ENCODE measurements at places on chromosomes 7 and 10.

GRCh38 chr7:100465299-100465698 is 1.2 kb upstream of the SPACDR start:
- DNase-seq: no peak

DNA sequence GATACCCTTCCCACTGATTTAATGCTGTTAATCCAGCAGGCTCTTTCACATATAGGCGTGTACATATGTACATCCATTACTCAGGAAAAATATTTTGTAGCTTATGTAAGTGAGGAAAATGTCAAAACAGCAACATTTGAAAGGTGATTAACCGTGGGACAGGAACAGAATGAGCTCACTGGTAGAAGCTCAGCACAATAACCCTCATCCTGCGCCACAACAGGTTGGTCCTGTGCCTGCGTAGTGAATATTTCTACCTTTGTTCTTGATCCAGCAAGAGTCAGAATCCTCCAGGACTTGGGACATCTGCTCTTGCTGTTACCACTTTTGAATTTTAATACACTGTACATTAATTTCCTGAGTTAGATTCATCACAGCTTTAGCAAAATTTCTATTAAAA is 359.4 kb downstream of the THSD7A start:
- no peak for DNase-seq

DNA sequence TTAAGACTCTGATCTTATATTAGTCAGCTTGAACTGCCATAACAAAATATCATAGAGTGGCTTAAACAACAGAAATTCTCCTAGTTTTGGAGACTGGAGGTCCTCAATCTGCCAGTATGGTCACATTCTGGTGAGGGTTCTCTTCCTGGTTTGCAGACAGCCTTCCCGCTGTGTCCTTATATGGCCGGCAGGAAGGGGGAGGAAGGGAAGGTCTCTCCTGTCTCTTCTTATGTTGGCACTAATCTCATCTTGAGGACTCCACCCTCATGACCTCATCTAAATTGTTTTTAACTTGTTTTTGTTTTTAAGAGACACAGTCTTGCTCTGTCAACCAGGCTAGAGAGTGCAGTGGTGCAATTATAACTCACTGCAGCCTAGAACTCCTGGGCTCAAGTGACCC is 53.1 kb downstream of the VPS41 start:
- DNase-seq: no peak

DNA sequence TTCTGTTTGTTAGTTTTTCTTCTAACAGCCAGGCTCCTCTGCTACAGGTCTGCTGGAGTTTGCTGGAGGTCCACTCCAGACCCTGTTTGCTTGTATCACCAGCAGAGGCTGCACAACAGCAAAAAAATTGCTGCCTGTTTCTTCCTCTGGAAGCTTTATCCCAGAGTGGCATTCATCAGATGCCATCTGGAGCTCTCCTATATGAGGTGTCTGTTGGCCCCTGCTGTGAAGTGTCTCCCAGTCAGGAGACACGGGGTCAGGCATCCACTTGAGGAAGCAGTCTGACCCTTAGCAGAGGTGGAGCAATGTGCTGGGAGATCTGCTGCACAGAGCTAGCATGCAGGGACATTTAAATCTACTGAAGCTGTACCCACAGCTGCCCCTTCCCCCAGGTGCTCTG is 26.7 kb upstream of the CROT start:
- DNase-seq: no peak

GRCh38 chr7:143234533-143234875 is 12.7 kb downstream of the TAS2R40 start:
- no peak for DNase-seq

DNA sequence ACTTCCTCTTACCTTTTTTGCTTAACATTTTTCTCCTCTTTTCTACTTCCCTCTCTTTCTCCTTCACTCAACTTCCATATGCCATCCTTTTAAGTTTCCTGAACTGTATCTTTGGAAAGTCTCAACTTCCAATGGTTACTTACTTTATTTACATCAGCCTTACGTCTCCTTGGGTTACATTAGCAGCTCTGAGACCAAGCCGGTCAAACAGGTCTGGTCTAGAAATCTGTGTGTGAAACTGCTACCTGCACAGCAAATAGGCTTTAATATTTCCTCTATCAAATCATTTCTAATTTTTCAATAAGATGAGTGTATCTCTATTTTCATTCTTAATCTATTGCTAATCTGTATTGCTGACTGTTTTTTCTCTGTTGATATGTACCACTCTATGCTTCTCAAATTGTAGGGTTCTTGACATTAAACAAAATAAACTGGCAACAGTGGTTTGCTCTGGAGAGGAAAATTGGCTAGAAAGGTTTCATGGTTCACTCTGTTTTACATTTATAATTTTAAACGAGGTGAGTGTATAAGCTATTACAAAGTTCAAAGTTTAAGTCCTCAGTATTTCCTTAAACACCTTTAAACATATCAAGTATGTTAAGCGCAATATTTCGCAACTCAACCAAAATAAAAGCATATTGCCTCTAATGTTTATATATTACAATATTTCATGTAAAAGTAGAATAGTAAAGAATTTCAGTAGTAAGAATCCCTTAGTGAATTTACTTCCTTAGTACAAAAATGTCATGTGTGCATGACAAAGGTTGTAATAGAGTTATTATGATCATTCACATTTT is 3.6 kb upstream of the SEMA3C start:
- no peak for DNase-seq

All from inflammatory macrophage (primary cell).